ENCODE measurements at places on chromosomes 4 and X.
A peak's percentile ranks its signal among the peaks of the same experiment; 100 is the strongest.

- DNase-seq: no peak
Measured at GRCh38 chrX:30592831-30593230, 15.3 kb upstream of the TASL start.

- peak; percentile 34 for DNase-seq
Measured at GRCh38 chr4:148444296-148445070, 2.3 kb upstream of the NR3C2 start.

- DNase-seq: no peak
Measured at GRCh38 chr4:123618606-123619005, 222.0 kb downstream of the SPRY1 start.

GRCh38 chrX:103531002-103531401 lies 11.7 kb upstream of the RAB40A start:
- DNase-seq: no peak

- no peak for DNase-seq
Measured at GRCh38 chr4:61543976-61544375, 343.9 kb downstream of the ADGRL3 start.

DNA sequence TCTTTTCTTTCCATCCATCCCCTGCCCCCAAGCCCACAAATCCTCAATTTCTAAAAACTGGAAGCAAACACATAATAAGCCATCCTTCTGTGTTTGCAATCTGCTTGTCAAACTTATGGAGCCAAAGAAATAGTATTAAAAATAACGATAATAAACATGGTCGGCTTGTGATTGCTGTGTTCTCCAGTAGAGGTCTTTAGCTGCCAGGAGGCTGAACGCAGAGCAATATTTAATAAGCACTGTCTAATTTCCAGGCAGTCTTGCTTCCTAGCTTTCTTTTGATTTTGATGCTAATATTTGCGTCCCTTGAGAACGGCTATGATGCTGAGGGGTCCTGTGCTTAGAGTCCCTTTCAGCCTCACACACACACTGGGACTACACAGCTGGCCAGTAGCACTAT lies 3.2 kb upstream of the HELT start:
- no peak for DNase-seq

GRCh38 chr4:21012851-21013331 lies 312.6 kb downstream of the PACRGL start:
- no peak for DNase-seq

GRCh38 chrX:128931071-128931470 lies 592.2 kb downstream of the SMARCA1 start:
- no peak for DNase-seq

DNA sequence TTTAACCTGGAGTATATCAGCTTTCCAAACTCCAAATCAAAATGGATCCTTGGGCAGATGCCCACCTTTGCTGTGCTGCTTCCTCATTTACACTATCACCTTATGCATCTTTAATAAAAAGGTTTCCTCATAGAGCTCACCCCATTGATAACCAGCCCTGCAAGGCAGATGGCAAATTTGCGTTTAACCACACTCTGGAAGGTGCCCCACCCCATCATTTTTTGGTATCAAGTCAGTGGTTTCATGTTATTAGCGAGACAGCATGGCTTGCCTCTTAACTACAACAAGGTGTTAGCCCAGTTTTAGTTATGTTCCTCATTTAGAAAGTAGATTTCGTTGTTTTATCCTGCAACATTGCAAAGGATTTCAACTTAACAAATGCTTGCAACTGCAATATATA lies 214.0 kb upstream of the WDFY3 start:
- no peak for DNase-seq

DNA sequence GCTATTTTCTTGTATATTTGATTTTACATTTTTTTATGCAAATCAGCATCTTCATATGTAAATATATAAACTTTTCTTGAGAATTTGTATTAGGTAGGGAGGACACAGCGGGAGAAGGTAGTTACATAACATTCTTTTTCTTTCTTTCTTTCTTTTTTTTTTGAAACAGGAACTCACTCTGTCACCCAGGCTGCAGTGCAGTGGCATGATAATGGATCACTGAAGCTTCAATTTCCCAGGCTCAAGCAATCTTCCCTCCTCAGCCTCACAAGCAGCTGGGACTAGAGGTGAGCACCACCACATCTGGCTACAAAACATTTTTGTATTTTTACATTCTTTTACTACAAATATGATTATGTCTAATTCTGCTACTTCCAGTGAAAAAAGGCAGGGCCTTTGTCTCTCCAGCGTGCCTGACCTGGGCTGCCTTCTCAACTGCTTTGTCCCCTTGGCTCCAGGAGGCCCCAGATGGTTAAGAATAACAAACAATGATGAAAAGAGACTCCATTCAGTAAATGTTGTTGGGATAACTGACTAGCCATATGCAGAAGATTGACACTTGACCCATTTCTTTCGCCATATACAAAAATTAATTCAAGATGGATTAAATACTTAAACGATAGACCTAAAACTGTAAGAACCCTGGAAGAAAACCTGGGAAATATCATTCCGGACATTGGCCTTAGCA lies 46.5 kb upstream of the FAT4 start:
- DNase-seq: no peak

- no peak for DNase-seq
Measured at GRCh38 chr4:95084584-95084983, 326.8 kb downstream of the BMPR1B start.

DNA sequence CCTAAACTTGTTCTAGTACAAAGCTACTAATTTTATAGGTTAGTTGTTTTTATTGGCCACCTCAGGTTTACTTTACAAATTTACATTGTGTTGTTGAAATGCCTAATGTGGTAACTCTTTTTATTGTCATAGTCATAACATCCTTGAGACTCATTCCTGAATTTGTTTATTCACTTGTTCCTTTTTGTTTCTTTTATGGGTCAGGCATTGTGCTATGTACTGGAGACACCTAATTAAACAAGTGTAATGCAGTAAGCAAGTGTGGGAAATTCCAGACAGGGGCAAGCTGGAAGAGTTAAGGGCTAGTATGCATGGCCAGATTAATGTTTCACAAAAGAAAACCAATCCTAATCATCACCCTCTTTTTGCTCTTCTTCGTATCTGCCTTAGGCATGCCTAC lies 30.5 kb upstream of the TTC29 start:
- DNase-seq: no peak

- no peak for DNase-seq
Measured at GRCh38 chr4:17665852-17666251, 51.4 kb downstream of the MED28 start.

GRCh38 chr4:169975838-169976796 lies 50.1 kb downstream of the MFAP3L start:
- no peak for DNase-seq

DNA sequence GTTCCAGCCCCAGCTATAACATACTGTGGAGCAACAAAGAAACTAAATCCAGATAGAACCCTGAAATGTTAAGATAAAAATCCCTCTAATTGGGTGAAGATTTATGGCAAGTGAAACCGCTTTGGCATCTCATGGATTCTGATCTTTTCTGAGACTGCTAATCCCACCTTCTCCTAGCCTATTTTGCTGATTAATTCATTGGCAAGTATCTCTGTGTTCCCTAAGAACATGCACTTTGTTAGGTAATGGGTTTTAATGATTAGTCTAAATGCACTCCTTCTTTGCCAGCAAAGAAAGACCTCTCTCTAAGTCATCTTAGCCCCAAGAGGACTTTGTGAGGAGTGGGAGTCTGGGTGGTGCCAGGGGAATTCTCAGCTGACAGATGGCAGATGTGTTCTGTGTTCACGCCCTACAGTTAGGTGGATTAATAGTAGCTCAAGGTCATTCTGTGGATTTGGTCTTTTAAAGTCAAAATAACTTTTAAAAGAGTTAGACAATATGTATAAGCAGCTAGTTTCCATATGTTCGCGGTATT lies 171.3 kb downstream of the UNC5C start:
- DNase-seq: no peak

DNA sequence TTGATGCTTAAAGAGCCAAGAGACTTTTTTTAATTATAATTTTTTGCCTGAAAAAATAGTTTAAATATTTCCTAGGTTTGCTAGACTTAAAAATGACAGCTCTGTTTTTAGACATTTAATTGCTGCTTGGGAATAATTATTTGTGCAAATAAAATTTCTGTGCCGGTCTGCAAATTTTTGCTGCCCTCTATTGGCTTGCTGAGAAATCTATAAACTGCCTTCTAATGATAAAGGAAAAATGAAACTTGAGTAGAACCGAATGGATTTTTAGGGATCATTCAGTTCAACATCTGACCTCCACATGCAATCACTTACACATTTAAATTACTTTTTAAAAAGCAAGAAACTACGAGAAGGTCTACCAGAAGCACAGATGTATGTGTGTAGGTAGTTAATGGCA lies 434.0 kb downstream of the FAM133A start:
- no peak for DNase-seq

DNA sequence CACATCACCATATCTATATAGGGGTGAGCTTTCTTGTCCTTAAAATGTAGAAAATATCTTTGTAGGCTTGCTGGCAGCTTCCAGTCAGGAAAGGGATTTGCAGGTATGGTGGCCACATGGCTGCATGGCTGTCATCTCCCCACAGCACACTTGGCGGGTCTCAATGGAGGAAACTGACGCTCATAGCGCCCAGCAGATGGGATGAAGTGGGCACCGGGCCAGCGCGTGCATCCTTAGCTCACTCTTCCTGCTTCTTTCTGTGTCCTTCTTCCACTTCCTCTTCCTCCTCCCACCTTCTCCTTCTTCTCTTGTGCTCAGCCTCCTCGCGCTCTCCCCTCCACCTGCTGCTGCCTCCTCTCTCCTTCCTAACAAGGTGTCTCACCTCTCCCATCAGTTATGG lies 156.2 kb upstream of the PSAPL1 start:
- no peak for DNase-seq

DNA sequence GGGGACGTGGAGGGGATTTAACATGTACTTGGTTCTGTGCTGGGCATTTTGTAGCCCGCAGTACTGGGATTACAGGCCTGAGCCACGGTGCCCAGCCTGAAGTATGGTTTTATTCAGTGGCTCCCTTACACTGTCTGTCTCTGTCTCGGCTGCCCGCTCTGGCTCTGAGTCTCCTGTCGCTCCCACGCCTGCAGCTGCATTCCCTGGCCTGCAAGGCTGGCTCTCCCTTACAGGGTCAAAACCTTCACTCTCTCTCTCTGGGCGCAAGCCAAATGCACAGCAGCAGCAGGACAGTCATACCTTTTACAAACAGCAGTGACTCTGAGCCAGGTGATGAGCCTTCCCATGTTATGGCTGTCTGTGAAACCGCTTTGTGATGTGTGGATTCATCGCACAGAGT lies 72.1 kb downstream of the HTRA3 start:
- no peak for DNase-seq

GRCh38 chr4:38867478-38868058 lies at the start of gene FAM114A1:
FAM114A1 (plus strand) TSS chr4:38867806; CDS start chr4:38878079, 10,273 bp downstream.
- DNase-seq: no peak

DNA sequence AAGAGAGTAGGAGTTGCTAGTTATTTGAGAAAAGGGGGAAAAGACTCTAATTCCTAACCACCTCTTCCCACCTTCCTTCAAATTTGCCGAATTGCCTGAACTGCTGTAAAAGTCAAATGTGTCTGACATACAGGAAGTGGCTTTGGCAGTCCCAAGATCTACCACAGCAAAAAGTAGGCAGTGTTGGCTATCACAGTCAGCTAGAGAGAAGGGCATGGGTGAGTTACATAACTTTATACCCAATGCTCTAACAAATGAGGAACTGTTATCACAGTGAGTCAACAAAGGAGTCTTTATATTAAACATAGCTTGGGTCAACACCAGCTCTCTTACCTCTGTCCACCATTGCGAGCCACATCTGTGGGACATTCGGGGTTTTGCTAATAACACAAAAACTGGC lies 2.4 kb upstream of the MBNL3 start:
- no peak for DNase-seq

DNA sequence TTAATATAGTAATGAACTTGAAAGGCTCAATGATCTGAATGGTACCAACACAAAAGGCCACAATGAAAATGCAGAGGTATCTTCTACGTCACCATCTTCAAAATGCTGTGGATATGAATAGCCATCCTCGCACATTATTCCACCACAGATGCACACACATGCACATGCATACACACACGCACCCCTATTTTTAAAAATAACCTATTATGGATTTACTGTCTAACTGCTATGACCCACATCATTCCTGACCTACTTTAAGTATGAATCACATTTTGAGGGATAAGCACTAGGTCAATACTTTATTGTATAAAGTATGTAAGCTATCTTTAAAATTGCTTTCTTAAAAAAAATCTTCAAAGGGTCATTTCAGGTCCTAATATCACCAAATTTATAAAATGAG lies 24.4 kb upstream of the CORIN start:
- no peak for DNase-seq

GRCh38 chr4:139957986-139958738 lies 195.8 kb downstream of the MAML3 start:
- DNase-seq: no peak

- no peak for DNase-seq
Measured at GRCh38 chr4:20041839-20042407, 209.8 kb upstream of the SLIT2 start.

GRCh38 chr4:109169170-109169569 lies 133.3 kb downstream of the COL25A1 start:
- DNase-seq: no peak

GRCh38 chr4:137700072-137700471 lies 167.8 kb upstream of the PCDH18 start:
- DNase-seq: no peak

- DNase-seq: no peak
Measured at GRCh38 chr4:22593933-22594332, 78.1 kb upstream of the ADGRA3 start.

DNA sequence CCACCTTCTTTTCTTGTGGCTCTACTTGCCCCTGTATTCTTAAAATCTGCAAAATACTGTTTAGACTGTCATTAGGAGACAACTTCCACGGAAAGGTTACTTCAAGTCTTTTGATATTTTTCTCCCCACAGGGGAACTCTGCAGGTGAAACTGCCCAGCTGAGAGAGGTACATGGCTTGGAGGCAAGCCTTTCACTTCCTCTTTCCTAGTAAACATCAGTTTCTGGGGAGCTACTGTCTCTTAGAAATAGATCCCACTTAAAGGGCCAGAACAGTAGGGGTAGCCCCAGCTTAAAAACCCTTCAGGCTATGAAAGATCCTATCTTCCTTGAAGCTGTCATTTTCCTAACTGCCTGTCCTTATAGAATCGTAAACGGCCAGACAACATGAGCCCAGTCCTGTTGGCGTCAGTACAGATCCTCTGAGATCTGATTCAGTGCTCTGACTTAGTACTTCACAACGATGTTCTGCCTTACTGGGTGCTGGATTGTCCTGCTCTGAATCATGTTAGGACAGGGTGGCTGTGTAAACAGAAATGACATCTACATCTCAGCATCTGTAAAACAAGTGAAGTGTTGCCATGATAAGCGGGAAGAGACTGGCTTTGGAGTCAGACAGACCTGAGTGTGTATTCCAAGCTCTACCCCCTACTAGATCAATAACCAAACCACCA lies 102.1 kb downstream of the ITIH6 start:
- DNase-seq: no peak

- no peak for DNase-seq
Measured at GRCh38 chrX:19811807-19812604, 75.4 kb downstream of the SH3KBP1 start.

GRCh38 chr4:154908168-154908567 lies 127.1 kb downstream of the RBM46 start:
- no peak for DNase-seq
